ENCODE measurements at places on chromosomes 5 and 9. TPM values are rescaled to one million over a fixed set of nuclear protein-coding genes. Genes with fewer than 3 reads are reported as not detected.

PRR16 gene
- 0.71 TPM for total RNA-seq

- no peak for DNase-seq
These were observed 545.4 kb upstream of the TLE4 start for GRCh38 chr9:79026316-79026715.

DNA sequence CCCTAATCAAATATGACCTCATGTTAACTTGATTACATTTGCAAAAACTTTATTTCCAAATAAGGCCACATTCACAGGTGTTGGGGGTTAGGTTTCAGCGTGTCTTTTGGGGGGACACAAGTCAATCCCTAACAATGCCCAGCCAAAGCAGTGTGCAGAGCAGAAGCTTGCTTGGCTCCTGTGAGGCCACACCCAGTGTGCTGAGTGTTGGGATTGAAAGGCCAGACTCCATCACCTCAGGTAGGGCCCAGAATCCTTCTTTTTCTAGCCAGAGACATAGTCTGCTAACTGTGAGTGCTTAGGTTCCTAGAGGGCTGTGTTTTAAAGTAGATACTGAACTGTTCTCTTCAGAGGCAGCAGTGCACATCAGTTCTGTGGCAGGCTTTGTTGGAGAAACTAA lies 27.9 kb downstream of the KDM4C start:
- no peak for DNase-seq

CLPTM1L gene
- total RNA-seq = 56.3 TPM

DNA sequence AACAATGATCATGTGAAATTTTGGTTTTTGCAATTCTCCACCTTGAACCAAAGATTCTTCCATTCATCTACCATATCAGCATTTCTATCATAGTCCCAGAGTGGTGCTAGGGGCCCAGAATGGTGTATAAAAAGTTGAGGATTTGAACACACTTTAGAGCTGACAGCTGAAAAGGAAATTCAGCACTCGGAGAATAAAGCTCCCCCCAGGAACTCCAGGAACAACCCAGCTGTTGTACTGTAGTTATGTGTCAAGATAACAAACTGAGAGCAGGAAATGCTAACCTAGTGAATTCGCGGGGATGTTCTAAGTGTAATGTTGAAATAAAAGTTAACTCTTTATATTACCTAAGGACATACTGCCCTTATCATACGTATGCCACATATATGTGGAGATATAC lies 216.7 kb downstream of the NFIB start:
- no peak for DNase-seq

GRCh38 chr5:16886793-16887345 lies 49.2 kb downstream of the MYO10 start:
- DNase-seq = no peak

Measured in sciatic nerve (tissue), 2 donors.